ENCODE measurements at places on chromosomes 12 and 14.

GRCh38 chr12:118061011-118061872 is at the start of gene WSB2:
Gene WSB2 (minus strand): TSS chr12:118061179. CDS start chr12:118061048, 131 bp downstream.
- DNase-seq = peak; percentile 37

- DNase-seq = no peak
These were observed 15.1 kb downstream of the NDUFA9 start for GRCh38 chr12:4663971-4664505.

GRCh38 chr12:53513712-53514410 is 6.6 kb upstream of the NPFF start:
- DNase-seq = no peak

DNA sequence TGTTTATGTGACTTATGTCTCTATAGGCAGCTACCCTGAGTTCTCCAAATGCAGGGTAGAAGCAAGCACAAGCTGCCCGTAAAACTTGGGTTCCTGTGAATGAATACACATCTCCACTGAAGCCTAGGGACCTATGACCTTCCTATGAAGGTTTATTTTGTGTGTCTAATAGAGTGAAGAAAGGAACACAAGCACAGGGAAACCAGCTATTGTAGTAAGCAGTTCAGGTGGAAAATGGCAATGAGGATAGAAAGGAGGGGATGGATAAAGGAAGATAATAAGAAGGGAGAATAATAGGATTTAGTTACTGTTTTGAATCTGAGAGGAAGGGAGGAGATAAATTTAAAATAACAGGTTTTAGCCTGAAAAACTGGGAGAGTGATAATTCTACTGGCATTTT is 2.4 kb downstream of the PFKM start:
- no peak for DNase-seq

- no peak for DNase-seq
These were observed 36.6 kb upstream of the AMN start for GRCh38 chr14:102885737-102886447.

DNA sequence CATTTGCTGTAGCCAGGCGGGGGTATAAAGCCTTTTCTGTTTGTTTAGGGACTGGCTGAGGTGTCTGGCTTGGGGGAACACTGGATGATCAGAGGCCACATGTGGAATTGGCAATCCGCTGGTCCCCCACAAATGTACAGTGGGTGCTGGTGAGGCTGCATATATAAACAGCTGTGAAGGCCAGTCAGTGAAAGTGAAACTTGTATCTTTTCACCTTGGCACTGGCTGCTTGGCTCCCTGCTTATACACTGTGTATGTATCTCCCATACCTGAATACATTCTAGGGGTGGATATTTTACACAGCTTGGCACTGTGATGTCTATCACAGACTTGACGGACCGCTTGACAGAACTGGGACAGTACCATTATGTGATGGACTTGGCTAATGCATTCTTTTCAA is 246.8 kb upstream of the AVPR1A start:
- no peak for DNase-seq

- DNase-seq = no peak
These were observed at the start of gene CRIP1 for GRCh38 chr14:105486163-105486973. Gene CRIP1 (plus strand): TSS chr14:105486886. CDS start chr14:105487260, 374 bp downstream.

DNA sequence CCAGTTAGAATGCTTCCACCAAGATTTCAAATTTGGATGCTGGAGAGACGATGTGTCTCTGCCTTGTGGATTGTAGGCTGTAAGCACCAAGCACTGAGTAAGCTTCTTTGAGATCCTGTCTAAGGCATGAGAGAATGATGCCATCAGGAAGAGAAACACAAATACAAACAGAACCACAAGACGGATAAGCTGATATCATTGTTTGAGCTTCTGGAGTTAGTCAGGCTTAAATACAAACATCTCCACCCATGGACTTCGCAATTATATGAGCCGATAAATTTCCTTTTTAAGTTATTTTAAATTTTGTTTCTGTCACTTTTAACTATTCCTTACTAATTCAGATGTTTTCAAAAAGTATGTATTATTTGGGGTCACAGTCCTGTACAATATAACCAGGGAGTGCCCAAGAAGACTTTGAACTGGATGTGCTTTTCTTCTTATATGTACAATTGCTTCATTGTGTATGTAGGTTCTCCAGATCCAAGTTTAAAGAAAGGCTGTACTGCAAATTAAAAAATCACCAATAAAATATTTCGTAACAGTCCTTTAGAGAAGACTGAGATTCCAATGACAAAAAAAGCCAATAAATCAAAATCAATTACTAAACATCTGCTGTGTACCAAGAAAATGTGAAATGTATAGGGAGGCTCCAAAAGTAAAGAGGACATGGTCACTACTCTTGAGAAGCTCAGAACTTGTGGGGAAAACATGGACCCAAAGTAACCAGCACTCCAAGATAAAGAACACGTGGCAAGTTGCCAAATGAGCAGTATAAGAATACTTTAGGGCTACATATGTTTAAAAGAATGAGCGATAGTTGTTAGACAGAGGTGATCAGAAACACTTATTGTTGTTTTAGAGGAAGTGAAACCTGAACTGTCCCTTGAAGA is 274.1 kb downstream of the ADAMTS20 start:
- no peak for DNase-seq

DNA sequence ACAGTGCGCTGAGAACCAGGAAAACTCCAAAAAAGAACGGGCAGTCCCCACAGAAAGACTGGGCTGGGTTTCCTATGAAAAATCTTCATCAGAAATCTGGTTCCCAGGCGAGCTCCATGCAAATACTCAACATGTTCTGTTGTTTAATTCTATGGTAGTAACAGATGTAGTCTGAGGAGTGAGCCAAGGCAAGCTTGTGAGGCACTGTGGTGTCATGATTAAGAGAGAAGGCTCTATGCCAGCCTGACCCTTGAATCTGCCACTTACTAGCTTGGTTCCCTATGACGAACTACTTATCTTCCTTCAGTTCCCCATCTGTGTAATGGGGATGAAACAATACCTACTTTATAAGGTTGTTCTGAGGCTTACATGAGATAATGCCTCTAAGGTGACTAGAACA is 10.7 kb downstream of the POMT2 start:
- no peak for DNase-seq

- DNase-seq = no peak
These were observed 45.7 kb downstream of the NPAS3 start for GRCh38 chr14:32984241-32984930.

GRCh38 chr12:74171478-74171909 is 366.1 kb upstream of the ATXN7L3B start:
- DNase-seq = no peak

DNA sequence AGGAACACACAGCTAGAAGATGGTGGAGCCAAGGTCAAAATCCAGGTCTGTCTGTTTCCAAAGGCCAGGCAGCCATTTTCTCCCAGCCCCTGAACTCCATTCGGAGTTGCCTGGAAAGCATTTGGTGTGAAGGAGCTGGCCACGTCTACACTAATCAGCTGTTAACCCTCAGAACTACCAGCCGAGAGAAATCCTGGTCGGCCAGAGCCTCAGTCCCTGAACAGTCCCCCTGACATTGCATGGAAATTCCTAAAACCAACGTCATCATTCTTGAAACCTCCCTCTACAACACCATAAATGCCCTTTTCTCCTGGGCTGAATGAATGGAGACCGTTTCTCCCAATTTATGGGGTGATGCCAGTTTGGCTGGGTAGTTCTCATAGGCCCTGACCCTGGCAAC is 245.6 kb downstream of the SLC41A2 start:
- DNase-seq = no peak

GRCh38 chr12:88946372-88946997 is 366.2 kb upstream of the KITLG start:
- DNase-seq = no peak

DNA sequence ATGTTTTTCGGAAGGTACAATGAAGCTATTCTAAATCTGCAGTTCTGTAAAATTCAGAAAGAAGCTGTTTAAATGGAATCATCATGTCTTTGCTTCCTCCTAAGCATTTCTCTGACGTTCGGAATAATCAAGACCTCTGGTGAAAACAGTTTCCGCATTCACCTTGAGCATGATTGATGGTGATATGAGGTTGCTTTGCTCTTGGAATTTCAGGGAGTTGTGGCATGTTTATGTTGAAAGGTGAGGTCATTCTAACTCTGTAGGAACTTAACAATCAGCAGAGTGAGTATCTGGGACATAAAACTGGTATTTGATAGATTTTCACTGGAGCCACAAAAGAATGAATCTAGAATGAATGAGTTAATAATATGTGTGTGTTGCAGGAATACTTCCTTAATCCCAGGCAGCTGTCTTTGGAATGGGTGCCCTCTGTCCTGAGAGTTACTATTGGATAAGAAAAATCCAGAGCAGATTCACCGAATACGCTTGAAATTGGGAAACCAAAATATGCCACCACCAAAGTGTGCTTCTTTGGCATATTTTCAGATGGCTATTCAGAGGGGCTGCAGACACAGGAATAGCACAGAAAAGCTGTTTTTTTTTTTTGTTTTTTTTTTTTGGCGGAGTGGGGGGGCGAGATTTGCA is 599.1 kb downstream of the CCER1 start:
- no peak for DNase-seq

- DNase-seq = no peak
These were observed 30.9 kb upstream of the SYNDIG1L start for GRCh38 chr14:74456684-74457564.

- no peak for DNase-seq
These were observed 4.5 kb downstream of the PRPF40B start for GRCh38 chr12:49627752-49628360.

DNA sequence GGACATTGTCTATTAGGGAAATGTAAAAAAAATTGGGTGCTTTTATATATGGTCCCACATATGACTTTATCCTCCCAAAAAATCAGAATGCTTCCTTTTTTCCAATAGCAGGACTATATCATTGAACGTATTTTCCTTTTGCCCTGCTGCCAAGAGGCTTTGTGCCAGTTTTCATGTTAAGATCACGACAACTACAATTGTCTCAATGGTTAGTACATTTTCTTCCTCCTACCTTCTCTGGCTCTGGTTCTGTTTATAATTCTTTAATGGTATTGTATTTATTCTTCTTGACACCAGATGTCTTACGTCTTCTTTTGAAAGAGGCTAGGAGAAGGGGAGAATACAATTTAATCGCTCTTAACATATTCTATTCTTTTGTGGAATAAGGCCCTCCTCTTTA is 106.9 kb downstream of the ANO6 start:
- no peak for DNase-seq

- no peak for DNase-seq
These were observed 87.6 kb downstream of the GALNT8 start for GRCh38 chr12:4807813-4808212.

- no peak for DNase-seq
These were observed 101.4 kb upstream of the PPM1H start for GRCh38 chr12:63036216-63036973.
